EL (cell line): ENCODE measurements at places on chromosomes 1 and 21.
A peak's percentile ranks its signal among the peaks of the same experiment; 100 is the strongest.

DNA sequence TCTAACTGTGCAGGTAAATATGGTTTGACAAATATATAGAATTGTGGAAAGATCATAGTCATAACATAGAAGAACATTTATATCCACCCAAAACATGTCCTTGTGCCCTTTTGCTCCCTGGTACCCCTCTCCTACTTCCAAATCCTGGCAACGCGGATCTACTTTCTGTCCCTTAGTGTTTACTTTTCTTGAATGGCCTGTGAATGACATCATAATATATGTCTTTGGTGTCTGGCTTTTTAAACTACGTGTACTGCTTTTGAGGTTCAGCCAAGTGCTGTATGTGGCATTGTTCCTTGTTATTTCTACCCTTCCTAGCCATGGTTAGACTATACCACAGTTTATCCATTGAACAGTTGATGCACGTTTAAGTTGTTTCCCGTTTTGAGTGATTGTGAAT is 155.6 kb downstream of the SDCCAG8 start:
- no peak for DNase-seq

- no peak for DNase-seq
These were observed 129.1 kb upstream of the SOD1 start for GRCh38 chr21:31530364-31530763.

GRCh38 chr1:241701483-241702295 is 49.6 kb downstream of the WDR64 start:
- no peak for DNase-seq

DNA sequence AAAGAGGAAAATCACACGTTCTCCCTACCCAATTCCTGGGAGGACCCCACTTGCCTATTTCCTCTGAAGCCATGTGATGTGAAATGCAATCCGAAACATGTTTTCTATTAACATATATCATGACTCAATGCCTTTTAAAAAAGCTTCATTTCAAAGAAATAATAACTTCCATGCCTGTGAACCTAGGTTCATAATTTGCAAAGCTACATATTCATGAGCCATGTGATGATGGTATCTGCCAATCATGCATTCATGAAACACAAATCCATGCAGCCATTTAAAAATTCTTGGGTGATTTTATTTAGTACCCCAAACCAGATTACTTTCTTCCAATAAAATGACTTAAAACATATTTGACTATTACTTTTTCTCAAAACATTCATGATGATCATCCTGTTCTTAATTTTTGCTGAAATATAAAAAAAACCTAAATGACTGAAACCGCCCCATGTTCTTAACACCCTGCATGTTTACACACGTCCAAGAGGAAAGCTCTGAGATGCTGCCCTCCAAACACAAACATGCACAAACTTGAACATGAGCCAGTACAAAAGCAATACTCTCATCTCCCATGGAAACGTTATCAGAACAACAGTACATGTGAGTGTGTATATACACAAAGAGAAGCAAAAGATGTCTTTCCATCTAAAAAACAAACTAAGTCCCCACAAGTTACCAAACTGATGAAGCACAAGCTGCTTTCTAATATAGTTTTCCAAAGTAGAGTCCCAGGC is 140.1 kb downstream of the TGFBR3 start:
- no peak for DNase-seq

- DNase-seq, result peak; percentile 99
These were observed at the start of gene CAP1 for GRCh38 chr1:40040511-40041465. Gene CAP1 (plus strand): TSS chr1:40040729. CDS start chr1:40059347, 18,618 bp downstream.

GRCh38 chr1:9767964-9768668 is 55.6 kb downstream of the CLSTN1 start:
- DNase-seq, result no peak

DNA sequence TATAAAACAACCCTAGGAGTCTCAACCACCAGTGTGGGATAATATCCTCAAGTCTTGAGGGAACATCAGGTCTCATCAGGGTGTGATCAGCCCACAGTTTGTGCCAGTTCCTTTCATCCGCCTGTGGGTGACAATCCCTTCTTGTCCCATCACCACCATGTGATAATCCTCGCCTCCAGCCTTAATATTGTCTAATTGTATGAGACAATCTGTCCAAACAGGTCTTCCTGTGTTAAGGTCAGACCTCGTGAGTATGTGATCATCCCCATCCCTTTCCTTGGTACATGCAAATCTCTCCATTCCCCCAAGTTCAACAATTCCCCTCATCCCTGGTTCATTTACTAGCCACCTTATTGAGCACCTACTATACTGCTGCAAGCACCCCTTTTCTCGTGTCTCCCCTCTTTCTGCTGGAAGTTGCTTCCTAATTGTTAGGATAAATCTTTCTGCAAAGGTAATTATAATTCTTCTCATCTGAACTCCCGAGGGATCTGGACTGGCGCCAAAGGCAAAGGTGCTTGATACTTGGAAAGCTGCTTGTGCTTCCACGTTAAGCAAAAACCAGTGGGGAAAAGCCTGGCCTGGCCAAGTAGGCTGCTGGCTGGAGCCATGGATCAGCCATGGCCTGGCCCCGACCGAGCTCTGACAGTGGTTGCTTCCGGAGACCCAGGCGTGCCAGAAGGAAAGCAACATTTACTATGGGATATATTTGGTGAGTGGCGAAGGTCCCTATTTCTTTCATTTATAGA is 92.5 kb downstream of the RNF220 start:
- DNase-seq, result no peak

GRCh38 chr1:11194407-11195176 is 5.4 kb downstream of the ANGPTL7 start:
- no peak for DNase-seq

- peak; percentile 52 for DNase-seq
These were observed 1265.9 kb downstream of the BRINP3 start for GRCh38 chr1:189211742-189212141.

- DNase-seq, result peak; percentile 62
These were observed 8.9 kb downstream of the MAPKAPK2 start for GRCh38 chr1:206693592-206693991.

GRCh38 chr1:23837908-23838307 is 12.7 kb upstream of the HMGCL start:
- DNase-seq, result no peak
